ENCODE measurements at places on chromosomes 7 and 10.

GRCh38 chr10:102407425-102408130 lies 11.0 kb downstream of the PSD start:
- no peak for DNase-seq

- DNase-seq = no peak
Observed at GRCh38 chr7:2966466-2967078, 77.1 kb downstream of the CARD11 start.

DNA sequence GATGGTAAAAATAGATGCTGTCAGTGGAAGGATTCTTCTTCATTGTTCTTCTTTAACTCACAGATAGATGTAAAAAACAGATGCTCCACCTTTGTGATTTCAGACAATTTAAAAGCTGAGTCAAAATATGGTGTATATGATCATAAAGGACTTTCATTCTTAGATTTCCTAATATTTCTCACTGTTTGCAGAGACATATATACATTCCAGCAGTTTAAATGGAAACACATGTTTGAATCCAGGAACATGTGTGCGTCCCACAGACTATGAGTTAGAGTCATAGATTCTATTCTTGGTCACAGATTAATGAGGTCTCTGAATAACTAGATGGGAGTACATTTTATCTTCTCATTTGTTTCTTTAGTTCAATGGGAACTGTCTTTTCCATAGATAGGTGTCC lies 109.6 kb downstream of the BICC1 start:
- peak; percentile 57 for DNase-seq

DNA sequence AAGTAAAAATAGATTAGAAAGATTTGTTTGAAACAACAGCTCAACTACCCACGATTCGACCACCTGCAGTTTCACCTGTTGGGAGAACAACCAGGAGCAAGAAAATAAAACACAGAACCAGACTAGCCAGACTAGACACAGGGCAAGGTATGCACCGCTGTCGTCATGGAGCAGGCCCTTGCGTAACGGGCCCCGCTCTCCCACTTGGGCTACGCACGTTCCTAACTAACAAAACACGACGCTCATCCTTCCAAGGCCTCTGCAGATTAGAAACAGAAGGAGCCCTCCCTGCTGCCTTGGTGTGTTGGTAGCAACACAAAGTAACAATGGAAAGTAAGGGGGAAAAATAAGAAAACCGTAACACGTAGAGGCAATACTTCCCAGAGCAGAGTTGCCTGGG lies 45.1 kb upstream of the ELMO1 start:
- DNase-seq = no peak

GRCh38 chr7:157660971-157661610 lies 324.3 kb downstream of the DNAJB6 start:
- DNase-seq = no peak

GRCh38 chr10:119806334-119807130 lies 66.1 kb downstream of the MCMBP start:
- DNase-seq = no peak

- DNase-seq = no peak
Observed at GRCh38 chr7:44434201-44434600, 56.3 kb downstream of the NUDCD3 start.

DNA sequence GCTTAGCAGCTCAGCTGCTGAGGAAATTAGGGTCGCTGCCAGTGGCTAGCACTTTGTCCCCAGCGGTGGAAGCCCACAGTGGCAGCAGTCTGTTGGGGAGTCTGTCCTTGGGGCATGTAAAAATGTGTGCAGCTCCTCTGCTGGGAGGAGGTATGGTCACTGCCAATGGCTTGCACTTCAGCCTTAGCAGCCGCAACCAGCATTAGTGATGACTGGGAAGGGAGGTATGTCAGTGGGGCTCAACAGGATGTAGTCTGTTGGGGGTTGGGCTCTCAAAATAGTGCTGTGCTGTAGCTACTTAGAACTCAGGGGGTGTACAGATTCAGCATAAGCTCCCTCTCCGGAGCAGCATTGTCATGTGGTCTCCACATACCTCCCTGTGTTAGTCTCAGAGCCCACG lies 189.9 kb downstream of the ZEB1 start:
- peak; percentile 63 for DNase-seq

DNA sequence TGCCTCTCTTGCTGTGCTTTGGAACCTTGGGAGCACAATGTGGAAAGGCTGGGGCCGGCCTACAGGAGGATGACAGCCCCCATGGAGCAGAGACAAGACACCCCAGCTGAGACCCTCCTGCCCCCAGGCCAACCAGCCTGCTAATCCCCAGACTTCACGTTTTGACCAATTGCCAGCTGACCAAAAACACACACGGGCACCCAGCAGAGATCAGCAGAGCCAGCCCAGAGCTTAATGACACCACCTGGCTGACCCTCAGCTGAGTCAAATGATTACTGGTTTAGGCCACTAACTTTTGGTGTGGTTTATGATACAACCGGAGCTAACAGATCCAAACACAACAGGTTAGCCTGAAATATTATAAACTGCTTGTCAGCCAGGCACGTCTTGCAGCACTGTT lies 111.2 kb upstream of the KIF5B start:
- no peak for DNase-seq

- DNase-seq = no peak
Observed at GRCh38 chr7:20560325-20561180, 54.9 kb upstream of the ABCB5 start.

GRCh38 chr7:31948029-31948428 lies 122.2 kb downstream of the PDE1C start:
- peak; percentile 91 for DNase-seq

- no peak for DNase-seq
Observed at GRCh38 chr7:117319181-117319580, 3.7 kb downstream of the WNT2 start.

DNA sequence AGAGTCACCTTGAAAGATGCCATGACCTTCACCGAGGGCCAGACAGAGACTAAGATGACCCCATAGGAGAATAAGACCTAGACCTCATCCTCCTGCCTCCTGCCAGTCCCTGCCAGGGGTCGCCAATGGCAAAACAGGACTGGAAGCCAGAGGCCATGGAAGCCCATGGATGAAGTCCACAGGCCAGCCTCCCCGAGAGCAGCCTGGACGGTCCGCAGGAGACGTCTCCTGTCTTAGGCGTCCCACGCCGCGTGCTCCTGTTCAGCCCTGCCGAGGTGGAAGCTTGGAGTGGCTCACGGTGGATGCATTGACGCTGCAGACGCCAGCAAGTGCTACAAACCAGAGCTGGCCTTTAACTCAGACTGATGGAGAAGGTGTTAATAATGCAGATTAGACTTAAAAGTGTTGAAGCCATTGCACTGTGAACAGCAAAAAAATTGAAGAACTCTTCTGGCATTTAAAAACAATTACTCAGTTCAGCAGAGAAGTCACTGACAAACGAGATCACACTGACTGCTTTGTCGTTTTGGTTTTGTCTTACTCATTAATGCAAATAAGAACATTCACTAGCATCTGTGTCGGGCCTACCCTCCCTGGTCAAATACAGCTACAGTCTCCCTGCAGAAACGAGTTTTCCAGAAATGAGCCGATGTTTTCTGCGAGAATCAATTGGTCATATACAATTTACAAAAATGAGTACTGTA lies 38.1 kb upstream of the FAM20C start:
- DNase-seq = no peak

- peak; percentile 4 for DNase-seq
Observed at GRCh38 chr7:7352845-7353244, 170.5 kb downstream of the C1GALT1 start.

DNA sequence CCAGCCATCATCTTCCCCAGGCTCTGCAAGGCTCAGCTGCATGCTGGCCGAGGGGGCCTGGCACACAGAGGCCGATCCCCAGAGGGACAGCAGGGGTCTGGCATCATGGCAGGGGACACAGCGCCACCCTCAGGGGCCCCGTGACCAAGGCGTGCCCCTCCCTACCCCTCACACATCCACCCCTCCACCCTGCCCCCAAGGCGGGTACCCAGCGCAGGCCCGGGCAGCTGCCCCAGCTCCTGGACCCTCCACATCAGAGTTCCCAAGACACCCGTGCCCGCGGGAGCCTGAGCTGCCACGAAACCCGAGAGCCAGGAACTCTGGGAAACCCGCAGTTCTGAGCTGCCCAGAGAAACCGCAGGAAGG lies 46.5 kb upstream of the TNRC18 start:
- no peak for DNase-seq

- no peak for DNase-seq
Observed at GRCh38 chr10:72574636-72575035, 51.2 kb downstream of the MICU1 start.

DNA sequence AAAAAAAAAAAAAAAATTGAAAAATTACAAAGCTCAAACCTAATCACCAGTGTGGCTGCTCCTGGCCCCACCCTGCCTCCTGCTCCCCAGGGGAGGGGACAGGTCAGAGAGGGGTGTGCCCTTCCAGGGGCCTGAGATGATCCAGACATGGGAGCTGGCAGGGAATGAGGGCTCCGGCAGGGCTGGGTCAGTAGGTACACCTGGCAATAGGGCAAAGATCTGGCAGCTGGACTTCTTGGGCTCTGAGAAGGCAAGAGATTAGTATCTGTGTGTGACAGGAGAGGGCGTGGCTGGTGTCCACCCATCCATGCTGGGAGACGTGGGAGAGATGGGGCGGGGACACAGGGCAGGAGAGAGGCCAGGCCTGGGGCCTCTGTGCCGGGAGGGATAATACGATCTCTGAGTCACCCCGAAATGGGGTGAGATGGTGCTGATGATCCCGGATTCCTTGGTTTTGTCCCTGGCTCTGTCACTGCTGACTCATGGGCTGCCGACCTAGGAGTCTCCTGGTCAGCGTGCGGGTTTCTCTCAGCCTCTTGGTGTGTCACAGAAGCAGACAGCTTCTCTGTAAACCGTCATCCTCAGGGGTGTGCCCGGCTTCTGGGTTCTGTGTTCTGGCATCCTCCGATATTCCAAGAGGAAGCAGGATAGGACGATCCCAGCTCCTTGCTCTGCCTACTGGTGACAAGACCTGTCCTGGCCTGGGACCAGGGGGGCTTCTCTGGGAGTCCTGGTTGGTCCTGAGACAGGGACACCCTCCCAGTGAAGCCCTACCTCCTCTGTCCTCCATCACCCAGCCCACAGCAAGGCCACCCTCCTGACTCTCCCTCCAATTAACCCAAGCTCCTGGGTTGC lies 8.2 kb upstream of the CLDN4 start:
- DNase-seq = peak; percentile 95

DNA sequence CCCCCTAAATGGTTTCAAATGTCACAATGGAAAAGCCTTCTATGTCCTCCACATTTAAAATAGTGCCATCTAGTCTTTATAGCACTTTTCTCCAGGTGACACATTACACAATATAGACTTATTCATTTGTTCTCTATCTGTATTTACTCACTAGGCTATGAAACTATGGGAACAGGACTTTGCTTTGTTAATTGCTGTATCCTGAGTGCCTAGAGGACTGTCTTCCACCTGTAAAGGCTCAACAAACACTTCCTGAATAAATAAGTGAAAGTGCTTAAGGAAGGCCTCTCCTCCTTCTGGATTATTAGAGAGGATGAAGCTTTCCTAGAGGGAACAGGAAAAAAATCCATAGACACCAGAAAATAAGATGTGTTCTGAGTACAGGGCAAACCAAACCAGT lies 397.6 kb upstream of the LRRN3 start:
- DNase-seq = no peak

GRCh38 chr10:32326680-32327363 lies 20.1 kb downstream of the EPC1 start:
- DNase-seq = no peak

DNA sequence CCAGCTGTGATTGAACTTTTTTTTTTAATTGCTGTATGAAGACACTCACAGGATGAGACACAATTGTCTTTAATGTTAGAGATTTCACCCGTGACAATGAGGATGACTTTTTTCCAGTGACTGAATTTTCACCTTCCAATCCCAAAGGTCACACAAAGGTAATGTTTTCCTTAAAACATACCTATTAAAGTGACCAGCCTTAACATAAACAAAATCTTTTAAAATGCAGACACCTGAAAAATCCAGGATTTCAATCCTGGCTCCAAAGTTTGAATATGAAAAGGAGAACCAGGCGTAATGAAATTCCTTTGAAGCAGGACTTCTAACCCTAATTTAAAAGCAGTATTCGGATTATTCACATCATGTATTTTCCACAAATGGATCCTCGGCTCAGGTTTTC lies 647.7 kb downstream of the GATA3 start:
- no peak for DNase-seq

DNA sequence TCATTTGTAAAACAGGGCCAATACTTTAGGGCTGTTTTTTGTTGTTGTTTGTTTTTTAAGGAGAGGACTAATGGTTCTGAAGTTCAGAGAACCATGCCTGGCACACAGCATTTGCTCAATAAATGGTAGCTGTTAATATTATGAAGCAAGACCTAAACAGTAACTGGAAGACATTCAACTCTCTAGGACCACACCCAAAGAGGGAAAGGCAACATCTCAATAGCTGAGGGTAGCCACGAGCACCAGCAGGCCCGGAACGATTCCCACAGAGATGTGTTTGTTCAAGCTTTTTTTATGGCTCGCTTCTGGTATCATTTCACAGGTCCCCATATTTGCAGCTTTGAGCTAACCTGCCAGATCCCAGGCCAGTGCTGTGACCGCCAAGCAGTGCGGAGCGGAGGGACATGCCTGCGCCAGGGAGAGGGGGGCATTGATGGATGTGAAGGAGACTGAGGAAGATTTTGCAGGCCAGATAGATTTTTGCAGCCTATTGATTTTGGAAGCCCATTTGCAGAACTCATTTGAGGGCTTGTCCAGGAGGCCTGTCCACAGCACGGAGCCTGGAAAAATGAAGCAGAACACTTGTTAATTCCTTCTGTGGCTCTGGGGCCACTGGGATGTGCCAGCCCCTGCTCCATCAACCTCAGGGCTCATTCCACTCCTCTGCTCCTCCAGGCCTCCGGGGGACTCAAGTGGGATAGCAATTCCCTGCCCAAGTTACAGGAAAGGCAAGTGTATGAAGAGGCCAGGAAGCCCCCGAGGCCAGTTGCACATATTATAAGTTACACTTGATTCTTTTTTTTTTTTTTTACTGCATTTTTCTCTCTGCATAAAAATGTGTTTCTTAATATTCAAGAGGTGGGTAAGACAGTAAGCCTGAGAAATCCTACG lies 57.3 kb upstream of the FGFR2 start:
- DNase-seq = no peak

DNA sequence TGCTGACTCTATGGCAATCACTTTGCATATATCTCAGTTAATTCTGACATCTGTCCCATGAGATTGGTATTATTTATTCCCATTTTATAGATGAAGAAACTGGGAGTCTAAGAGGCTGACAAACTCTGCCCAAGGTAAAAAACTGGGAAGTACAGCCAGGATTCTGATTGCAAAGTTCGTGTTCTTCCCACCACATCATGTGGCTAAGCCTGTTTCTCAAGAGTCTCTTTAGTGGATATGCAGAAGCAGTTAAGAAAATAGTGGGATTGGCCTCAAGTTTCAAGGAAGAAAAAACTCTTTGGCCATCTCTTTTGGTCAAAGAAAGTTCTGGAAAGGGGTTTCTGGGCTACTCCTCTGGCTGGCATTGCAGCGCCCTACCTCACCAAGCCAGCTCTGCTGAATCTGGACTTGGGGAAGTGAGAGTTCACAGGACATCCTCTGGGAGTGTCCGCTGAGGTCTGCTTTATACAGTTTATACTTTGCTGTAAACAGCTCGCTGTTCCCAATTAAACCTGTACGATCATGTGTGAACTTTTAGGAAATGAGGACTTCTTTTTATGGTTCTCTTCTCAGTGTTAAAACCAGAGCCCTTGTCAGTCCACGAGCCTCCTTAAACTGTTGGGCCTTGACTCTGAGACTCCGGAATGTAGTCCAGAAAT lies 12.2 kb upstream of the BMPR1A start:
- DNase-seq = peak; percentile 5

- DNase-seq = no peak
Observed at GRCh38 chr10:23529625-23530024, 90.8 kb downstream of the OTUD1 start.
